ENCODE measurements at places on chromosomes 5 and 9.

GRCh38 chr5:169430671-169431070, 129.7 kb upstream of the SLIT3 start:
- DNase-seq, result no peak

GRCh38 chr9:4365055-4365454, 65.2 kb upstream of the GLIS3 start:
- DNase-seq, result no peak

GRCh38 chr5:4229414-4230292, 634.0 kb downstream of the IRX1 start:
- no peak for DNase-seq

- no peak for DNase-seq
Observed at GRCh38 chr9:34547960-34548611, 25.3 kb upstream of the ENHO start.

GRCh38 chr9:36345103-36345846, 54.8 kb downstream of the RNF38 start:
- no peak for DNase-seq

DNA sequence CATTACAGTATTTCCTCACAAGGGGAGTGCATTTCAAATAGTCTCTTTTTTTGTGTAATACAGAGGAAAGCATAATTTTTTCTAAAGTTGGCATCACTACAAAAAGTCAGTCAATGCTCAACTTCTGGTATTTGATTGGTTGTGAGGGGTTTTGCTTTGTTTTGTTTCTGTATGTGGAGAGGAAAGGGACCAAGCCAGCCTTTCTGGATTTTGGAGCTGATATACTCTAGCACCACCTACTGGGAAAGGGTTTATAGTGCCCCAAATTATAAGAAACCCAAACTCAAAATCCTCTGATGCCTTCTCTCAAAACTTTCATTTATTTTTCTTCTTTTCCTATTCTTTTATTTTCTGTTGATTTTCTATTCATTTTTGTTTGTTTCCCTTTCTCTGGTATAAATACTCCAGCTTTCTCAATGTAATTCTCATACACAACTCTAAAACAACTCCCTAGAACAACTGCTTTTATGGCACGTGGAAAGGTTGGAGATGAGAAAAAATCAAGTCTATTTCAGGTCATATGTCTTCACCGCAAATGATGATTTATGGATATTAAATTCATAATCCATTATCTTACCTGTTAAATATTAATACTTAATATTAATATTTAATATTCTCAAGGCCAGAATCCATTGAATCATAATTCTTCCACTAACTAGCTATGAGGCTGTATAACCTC, 69.5 kb upstream of the ANXA1 start:
- no peak for DNase-seq

GRCh38 chr9:129278391-129279237, 100.6 kb upstream of the IER5L start:
- no peak for DNase-seq

DNA sequence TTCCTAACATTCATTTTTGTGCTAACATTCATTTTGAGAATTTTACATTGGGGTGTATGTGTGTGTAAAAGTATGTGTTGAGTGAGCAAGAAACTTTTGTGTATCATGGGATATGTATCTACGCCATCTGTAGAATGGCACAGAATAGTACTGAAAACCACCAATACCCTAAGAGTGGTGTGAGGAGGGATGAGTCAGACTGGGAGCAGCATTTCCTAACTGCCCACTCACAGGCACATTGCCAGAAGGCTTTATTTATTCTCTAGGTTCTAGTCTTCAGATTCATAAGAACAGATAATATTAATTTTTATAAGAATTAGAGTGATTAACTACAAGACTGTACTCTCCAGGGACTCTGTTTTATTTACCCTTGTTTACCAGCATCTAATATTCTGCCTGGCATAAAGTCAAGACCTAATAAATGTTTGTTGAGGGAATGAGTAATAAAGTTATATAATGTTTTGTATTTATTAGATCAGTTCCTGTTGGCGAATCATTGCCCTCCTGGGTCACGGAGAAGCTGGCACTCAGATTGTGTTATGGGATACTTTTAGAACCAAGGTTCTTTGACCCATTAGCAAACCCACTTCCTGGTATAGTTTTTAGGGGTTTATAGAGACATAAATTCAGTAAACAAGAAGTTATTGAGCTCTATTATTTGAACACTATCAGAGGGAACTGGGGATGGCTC, 159.1 kb upstream of the PPP2R2B start:
- no peak for DNase-seq

DNA sequence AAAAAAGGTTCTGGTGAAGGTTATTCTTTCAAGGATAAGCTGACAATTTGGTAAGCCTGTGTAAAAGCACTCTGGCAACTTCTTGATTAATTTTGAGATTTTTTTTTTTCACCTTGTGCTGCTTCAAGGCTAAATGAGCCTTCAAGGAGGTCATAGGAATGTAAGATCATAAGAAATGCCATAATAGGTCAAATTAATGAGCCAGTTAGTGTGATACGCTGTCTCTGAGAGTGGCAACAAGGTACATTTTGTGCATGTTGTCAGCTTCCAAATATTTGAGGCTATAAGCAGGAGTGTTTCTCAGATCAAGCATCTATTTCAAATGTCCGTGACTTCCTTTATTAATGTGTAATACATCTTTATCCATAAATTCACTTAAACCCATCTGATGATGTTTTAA, 72.3 kb upstream of the CDH6 start:
- DNase-seq, result no peak

- DNase-seq, result no peak
Observed at GRCh38 chr9:30103647-30104394, 2280.6 kb upstream of the ACO1 start.

GRCh38 chr5:179261301-179262125, 83.7 kb downstream of the ADAMTS2 start:
- DNase-seq, result no peak

DNA sequence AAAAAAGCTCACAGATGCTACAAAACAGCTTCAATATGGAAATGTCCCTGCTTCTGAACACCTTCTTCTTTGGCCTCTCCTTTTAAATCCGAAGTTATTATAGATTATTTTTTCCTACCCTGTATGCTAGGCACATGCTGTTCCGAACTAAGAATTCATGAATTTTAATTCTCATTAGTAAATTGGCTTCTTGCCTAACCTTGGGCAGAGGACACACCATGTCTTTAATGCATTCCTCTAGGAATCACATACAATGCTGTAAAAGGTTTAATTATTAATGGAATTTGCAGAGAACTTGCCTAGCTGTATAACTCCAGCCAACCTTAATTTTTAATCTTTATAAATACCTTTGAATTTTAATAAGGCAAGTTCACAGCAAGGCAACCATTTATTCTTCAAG, 234.4 kb downstream of the NTRK2 start:
- no peak for DNase-seq

DNA sequence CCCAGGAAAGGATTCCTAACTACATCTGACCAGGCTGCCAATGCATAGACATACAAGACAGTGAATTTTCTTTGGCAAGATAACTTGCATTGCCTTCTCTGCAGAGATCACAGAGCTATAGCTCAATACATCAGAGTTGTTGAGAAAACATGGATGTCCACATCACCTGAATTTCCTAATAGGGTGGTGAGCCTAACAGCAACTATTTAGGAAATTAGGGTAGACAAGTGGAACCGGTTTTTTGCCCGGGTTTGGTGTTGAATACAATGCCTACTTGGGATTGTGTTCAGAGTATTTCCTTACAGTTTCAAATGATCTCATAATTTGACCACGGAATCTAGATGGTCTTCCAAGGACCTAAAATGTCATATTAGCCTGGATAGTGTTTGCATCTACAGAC, 262.7 kb downstream of the KIF4B start:
- no peak for DNase-seq

- no peak for DNase-seq
Observed at GRCh38 chr5:36680066-36680465, 73.7 kb downstream of the SLC1A3 start.

- no peak for DNase-seq
Observed at GRCh38 chr5:55636683-55637082, 75.4 kb downstream of the SLC38A9 start.

GRCh38 chr5:82881571-82882174, 195.5 kb downstream of the TMEM167A start:
- no peak for DNase-seq

DNA sequence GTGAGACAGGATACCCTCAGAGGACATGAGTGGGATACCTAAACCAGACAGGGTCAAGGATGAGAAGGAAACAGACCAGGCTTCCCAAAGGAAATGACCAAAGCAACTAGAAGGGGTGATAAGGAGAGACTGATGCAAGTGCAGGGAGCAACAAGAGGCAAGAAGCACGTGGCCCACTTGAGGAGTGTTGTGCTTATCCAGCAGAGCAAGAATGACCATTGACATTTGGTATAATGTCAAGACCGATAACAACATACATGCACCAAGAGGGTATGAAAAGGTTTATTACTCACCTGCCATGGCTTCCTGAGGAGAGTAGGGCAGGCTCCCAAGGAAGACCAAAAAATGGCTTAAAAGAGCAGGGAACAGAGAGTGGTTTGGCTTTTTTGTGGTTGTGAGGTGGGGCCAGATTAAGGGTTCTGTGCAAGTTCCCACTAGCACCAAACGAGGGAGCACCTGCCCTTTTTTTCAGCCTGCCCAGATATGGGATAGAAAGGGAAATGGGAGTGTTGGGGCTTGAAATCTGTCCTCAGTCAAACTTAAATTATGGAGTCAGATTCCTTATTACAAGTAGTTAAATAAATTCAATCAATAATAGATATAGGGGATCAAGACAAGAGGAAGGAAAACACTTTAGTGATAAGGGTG, 513.6 kb downstream of the RASEF start:
- no peak for DNase-seq

GRCh38 chr9:16652582-16652981, 217.9 kb downstream of the BNC2 start:
- DNase-seq, result no peak

DNA sequence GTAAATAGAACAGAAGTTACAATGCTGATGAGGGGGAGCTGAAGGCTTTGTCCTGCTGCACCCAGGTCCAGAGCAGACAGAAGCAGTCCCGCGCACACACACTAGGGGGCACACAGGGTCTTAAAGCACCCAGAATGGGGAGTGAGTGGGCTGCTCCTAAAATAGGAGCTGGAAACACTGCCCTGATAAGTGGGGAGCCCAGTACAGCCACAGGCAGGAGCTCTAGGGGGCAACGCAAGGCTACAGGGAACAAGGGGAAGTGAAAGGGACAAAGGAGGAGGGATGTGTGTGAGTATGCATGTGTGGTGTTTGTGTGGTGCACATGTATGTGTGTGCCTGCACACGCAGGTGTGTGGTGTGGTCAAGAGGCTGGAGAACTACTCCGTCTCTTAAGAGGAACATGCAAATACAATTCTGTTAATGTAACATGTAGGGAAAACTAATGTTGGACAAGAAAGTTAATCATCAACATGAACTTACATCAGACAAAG, 191.5 kb downstream of the ROR2 start:
- DNase-seq, result no peak

DNA sequence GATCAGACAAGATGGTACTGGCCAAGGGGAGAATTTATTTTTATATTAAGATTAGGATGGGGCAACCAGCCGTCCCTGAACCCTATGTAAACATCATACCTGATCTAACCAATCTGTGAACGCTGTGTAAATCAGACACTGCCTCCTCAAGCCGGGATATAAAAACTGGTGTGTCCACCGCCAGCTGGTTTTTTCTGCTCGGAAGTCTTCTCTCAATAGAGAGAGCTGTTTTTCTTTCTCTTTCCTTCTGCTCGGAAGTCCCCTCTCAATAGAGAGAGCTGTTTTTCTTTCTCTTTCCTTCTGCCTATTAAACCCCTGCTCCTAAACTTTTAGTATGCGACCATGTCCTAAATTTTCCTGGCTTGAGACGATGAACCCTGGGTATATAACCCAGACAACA, 615.5 kb upstream of the NUDT12 start:
- no peak for DNase-seq

DNA sequence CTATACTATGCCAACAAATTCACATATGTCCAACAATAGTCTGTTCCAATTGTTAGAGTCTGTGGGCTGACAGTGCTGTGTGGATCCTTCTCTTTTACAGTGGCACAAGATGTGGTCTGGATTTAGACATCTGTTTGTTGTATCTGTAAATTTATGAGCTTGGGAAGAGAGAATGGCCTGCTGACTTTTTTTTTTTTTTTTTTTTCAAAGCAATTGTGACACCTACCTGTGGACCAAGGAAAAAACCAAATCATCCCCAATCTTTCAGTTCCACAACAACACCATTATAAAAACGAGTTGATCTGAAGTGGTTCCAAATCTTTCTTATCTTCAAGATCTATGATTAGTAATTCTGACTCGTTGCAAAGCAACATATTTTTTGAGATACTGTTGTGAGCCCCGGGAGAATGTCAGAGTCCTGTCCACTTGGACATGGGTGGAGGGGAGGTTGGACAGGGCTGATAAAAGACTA, 4.9 kb downstream of the IRX2 start:
- no peak for DNase-seq

DNA sequence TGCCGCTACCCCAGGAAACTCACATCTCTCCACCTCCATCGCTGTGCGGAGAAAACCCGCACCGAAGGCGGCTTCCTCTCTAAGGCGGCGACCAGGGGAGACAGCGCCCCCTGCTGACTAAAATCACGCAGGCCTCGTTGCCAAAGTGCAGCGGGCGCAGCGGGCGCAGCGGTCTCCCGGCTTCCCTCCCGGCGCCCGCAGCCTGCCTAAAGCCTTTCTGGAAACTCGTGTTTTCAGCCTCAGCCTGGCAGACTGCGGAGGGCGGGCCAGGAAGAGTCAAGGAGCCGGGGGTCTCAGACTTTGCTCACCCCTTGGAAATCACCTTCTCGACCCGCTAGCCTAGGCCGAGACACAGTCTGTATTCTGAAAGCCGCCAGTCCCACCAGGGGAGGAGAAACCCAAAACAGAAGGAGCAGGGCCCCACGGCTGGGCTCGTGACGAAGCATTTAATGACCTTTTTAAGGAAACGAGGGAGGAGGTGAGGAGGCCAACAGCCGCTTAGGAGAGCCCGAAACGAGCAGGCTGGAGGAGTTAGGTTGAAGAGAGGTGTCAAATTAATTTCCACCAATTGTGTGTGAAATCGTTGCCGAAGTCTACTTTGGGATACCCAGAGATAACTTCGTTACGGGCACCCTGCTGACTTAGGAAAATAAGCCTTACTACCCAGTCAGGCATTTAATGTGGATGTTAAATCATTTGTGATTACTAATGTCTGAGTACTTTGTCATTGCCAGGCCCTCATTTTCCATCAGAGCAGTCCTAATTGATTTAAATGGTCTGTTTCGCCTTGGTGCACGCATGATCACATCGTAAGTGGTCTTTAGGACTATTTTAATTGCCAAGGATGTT, 7.3 kb upstream of the FOXB2 start:
- peak; percentile 51 for DNase-seq

GRCh38 chr5:1724822-1725602, 74.6 kb downstream of the MRPL36 start:
- no peak for DNase-seq

DNA sequence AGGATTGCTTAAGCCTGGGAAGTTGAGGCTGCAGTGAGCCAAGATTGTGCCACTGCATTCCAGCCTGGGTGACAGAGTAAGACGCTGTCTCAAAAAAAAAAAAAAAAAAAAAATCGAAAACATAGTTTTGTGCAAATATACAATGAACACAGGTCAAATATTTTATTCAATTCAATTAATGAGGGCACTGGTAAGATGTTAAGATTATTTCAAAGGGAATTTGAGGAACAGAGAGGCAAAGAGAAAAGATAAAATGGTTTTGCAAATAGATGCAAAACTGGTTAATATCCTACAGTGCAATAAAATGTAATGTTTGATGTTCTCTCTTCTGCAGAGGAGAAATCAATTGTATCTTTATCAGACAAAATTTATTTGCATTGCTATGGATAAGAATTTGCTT, 39.5 kb upstream of the GNE start:
- no peak for DNase-seq
